Astrocyte (in vitro differentiated cells and primary cell): ENCODE measurements at places on chromosomes 5 and 9. TPM values are rescaled to one million over a fixed set of nuclear protein-coding genes. Genes with fewer than 3 reads are reported as not detected.

DNA sequence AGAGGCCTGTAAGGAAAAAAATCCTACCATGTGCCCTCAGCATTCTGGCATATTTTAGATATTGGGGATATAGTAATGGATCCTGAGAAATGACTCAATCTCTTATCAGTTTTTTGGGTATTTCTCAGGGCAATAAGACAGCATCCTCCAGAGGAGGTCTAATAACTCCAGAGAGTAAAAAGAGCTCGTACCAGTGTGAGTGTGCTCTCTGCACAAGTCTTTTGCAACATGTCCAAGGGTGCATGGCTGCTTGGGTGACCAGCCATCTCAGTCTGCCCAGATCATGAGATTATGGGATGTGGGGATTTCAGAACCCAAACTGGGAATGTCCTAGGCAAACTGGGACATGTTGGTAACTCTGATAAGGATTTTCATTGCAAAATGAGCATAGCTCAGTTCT, 15.3 kb downstream of the ASPN start:
- no peak for DNase-seq
- H3K27me3 ChIP-seq: no peaks in the 10 kb centered on the region
- H3K4me1 ChIP-seq: peaks cover 7% of the 10 kb centered on the region
- no peak overlapping the region for H3K4me3 ChIP-seq
- H3K36me3 ChIP-seq: no peaks in the 10 kb centered on the region
- H3K27ac ChIP-seq: no peak overlapping the region

GRCh38 chr5:91139572-91140200, 243.4 kb downstream of the ARRDC3 start:
- H3K4me3 ChIP-seq: no peak overlapping the region
- no peaks in the 10 kb centered on the region for H3K36me3 ChIP-seq
- DNase-seq: no peak
- H3K4me1 ChIP-seq: peaks cover 8% of the 10 kb centered on the region
- H3K27me3 ChIP-seq: no peaks in the 10 kb centered on the region

GRCh38 chr5:170204202-170204601, 28.6 kb upstream of the C5orf58 start:
- no peaks in the 10 kb centered on the region for H3K4me1 ChIP-seq
- no peaks in the 10 kb centered on the region for H3K36me3 ChIP-seq
- H3K27ac ChIP-seq: no peak overlapping the region
- peaks cover 5% of the 10 kb centered on the region for H3K27me3 ChIP-seq
- no peak for DNase-seq
- H3K4me3 ChIP-seq: no peak overlapping the region

DNA sequence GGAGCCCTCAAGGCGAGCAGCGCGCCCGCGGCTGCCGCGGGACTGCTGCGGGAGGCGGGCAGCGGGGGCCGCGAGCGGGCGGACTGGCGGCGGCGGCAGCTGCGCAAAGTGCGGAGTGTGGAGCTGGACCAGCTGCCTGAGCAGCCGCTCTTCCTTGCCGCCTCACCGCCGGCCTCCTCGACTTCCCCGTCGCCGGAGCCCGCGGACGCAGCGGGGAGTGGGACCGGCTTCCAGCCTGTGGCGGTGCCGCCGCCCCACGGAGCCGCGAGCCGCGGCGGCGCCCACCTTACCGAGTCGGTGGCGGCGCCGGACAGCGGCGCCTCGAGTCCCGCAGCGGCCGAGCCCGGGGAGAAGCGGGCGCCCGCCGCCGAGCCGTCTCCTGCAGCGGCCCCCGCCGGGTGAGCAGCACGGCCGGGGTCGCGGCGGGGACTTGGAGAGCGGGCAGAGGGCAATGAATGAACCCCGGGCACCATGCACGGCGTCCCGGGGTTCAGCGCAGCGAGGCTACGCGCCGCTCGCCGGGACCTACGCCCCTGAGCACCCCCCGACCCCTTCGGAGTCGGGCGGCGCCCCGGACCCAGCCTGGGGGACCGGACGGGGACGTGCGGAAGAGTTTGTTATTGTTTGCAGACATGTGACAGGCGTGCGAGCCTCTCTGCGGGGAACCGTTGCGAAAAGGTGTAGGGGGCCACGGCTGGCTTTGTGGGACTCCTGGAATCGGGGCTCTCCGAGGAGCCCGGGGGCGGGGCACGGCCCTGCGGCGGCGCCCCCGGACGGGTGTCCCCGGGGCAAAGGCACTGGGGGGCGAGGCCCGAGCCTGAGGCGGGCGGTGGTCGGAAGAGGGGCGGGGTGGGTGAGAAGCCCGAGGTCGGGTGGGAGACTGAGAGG, 553 bp downstream of the MAP3K1 start:
- H3K27me3 ChIP-seq: peaks cover 16% of the 10 kb centered on the region
- peak overlapping the region; percentile 88 for H3K4me3 ChIP-seq
- peak overlapping the region; percentile 65 for H3K27ac ChIP-seq

DNA sequence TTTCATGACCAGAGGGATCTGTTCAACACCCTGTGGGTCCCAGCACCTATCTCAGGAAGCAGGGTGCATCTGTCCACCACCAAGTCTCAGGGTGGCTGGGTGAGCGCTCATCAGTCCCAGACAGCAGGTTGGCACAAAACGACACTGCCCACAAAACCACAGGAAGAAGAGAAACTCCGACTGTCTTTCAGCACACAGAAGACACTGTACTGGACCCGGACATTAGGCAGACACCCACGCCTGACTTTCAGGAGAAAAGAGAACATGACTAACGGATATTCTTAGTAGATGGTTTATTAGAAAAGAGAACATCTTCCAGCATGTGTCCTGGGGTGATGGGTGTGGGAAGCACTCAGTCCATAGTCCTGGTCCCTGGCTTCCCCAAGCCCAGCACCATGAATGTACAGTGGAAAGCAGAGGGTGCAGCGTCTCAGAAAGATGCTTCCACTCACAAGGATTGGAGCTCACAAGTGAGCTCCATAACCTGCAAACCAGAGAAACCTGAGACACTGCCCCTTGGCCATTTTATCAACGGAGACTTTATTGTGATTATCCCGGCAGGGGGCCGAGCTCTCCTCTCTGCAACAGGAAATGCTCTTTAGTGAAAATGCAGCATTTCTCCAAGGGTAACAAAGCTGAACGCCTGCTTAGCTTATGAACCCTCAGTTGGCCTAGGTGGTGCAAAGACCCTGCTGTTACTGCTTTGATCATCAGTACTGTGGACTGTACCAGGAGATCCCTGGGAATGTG, 35.8 kb upstream of the LCP2 start:
- H3K4me3 ChIP-seq: no peak overlapping the region
- H3K27ac ChIP-seq: no peak overlapping the region
- H3K27me3 ChIP-seq: no peaks in the 10 kb centered on the region
- DNase-seq: no peak
- no peaks in the 10 kb centered on the region for H3K36me3 ChIP-seq

DNA sequence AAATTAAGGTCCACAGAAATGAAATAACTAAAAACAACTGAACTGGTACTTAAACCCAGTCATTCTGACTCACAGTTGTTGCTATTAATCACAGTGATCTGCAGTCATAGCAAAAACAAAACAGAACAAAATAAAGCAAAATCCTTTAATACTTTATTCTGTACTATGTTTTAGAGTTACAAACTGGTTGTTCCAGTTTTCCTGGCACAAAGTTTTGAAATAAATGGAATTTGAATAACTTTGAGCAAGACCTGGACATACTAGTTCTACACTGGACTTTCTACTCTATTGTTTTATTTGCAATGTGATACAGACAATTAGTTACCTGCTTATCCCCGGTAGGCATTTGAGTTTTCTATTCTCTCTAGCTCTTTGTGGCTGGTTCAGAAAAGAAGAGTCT, 147.9 kb downstream of the DMRT2 start:
- no peaks in the 10 kb centered on the region for H3K4me1 ChIP-seq
- H3K36me3 ChIP-seq: no peaks in the 10 kb centered on the region
- H3K27ac ChIP-seq: no peak overlapping the region

- DNase-seq: no peak
- H3K36me3 ChIP-seq: no peaks in the 10 kb centered on the region
- H3K4me1 ChIP-seq: peaks cover 32% of the 10 kb centered on the region
- H3K27ac ChIP-seq: no peak overlapping the region
- H3K27me3 ChIP-seq: no peaks in the 10 kb centered on the region
Observed at GRCh38 chr5:132463811-132464155, 26.8 kb downstream of the IRF1 start.

Gene TLE1
- 23.6 and 29.6 TPM in 2 replicates for total RNA-seq

Gene OR1J2
- not detected in 2 replicates for total RNA-seq
